Liver (tissue), 10 donors: ENCODE measurements at places on chromosomes 6 and 20.

DNA sequence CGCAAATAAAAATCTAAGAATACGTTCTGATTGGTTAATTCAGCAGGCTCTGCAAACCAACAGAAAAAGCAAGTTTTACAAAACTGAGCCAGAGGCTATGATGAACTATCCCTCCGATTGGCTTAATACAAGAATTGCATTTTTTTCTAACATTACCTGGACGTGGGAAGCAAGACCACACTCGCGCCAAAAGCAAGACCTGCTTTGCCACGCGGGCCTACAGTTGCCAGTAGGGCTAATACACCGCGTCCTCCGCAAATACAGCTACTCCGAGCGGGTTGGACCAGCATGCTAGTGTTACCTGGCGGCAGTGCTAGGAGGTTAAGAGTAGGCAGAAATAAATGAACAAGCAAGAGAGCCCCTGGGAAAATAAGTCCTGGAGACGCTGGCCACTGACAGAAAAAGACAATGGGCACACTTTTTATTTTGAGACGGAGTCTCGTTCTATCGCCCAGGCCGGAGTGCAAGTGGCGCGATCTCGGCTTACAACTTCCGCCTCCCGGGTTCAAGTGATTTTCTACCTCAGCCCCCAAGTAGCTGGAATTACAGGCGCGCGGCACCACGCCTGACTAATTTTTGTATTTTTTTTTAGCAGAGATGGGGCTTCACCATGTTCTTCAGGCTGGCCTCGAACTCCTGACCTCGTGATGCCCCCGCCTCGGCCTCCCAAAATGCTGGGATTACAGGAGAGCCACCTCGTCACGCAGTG lies 131.9 kb upstream of the BTN3A2 start:
- DNase-seq, result peak; percentile 50
- H3K4me3 ChIP-seq, result peak overlapping the region; percentile 26
- peaks cover 16% of the 10 kb centered on the region for H3K4me1 ChIP-seq
- peaks cover 7% of the 10 kb centered on the region for H3K27me3 ChIP-seq
- no peaks in the 10 kb centered on the region for H3K36me3 ChIP-seq

GRCh38 chr6:52155791-52156576 lies 30.2 kb upstream of the IL17A start:
- no peak for DNase-seq
- no peak overlapping the region for H3K4me3 ChIP-seq
- H3K27me3 ChIP-seq, result no peaks in the 10 kb centered on the region
- H3K27ac ChIP-seq, result no peak overlapping the region

GRCh38 chr20:19026121-19026878 lies 186.1 kb upstream of the SLC24A3 start:
- no peaks in the 10 kb centered on the region for H3K27me3 ChIP-seq
- H3K4me3 ChIP-seq, result no peak overlapping the region
- no peak for DNase-seq
- H3K36me3 ChIP-seq, result no peaks in the 10 kb centered on the region

GRCh38 chr6:163337958-163338357 lies 76.6 kb upstream of the QKI start:
- no peaks in the 10 kb centered on the region for H3K27me3 ChIP-seq
- no peak overlapping the region for H3K4me3 ChIP-seq
- H3K4me1 ChIP-seq, result no peaks in the 10 kb centered on the region
